Mesenchymal stem cell (in vitro differentiated cells and primary cell): ENCODE measurements at places on chromosomes 6 and 20.

- no peak for DNase-seq
Observed at GRCh38 chr6:115712291-115712961, 348.3 kb downstream of the FRK start.

DNA sequence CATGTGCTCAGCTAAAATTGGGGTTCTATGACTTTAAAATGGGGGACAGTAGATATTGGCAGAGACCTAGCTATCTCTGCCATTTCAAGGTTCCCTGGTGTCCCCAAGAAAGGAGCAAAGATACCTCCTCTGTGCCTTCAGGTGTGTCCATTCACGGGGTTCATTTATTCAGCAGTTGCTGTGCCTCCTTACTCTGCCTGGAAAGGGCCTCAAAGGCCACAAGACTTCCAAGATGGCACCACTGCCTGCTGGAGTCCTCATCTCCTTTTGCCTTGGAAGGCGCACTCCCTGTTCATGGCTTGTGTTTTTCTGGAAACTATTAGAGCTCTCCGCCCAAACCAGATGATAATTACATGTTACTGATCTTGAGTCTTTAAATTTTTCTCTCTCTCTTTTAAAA is 3.9 kb upstream of the ZBP1 start:
- no peak for DNase-seq

- DNase-seq = no peak
Observed at GRCh38 chr6:162940426-162940825, 212.7 kb downstream of the PACRG start.

- no peak for DNase-seq
Observed at GRCh38 chr6:111503660-111504059, 20.6 kb upstream of the REV3L start.

DNA sequence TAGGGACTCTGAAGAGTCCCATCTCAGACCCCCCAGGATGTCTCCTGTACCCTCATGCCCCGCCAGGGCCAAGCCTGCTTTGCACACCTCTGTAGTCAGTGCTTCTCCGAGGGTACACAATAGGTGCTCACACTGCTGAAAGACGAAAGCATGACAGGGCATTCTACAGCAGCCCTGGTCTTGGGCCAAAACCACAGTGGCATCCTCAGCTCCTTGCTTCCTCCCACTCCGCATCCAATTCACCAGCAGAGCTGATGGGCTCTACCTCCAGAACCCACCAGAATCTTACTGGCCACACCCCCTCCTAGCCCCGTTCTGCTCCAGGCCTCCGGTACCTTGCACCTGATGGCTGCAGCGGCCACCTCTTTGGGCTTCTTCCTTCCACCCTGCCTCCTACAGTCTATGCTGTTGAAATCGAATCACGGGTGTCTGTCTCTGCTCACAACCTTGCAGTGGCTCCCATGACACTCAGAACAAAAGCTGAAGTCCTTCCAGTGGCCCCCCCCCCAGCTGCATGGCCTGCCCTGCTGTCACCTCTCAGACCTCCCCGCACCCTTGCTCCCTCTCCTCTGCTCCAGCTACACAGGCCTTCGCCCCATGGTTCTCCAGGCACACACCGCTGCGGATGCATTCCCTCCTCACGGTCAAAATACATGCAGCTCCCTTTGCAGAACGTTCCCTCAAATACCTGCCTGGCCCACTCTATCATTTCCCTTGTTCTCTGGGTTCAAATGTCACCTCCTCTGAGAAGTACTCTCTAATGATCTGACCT is 1.2 kb downstream of the ANGPT4 start:
- no peak for DNase-seq

GRCh38 chr6:102742028-102742427 is 1348.5 kb downstream of the GRIK2 start:
- DNase-seq = peak; percentile 22

- DNase-seq = no peak
Observed at GRCh38 chr6:125220712-125221111, 67.1 kb downstream of the TPD52L1 start.

DNA sequence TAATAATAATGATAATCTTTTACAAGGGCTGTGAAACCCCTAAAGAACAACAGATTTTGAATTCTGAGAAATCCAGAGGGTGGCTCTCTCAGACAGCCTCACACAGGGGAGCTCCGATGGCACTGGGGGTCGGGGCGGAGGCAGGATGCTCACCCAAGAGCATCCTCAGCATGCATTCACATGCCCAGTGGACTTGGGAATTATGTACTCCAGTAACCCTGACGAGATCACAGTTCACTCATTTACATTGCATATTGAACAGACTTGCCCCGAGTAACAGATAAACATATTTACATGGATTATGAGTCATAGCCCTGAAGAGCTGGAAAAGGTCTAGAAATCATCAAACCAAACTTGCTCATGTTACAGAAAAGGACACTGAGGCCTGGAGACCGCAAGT is 482.7 kb upstream of the JARID2 start:
- peak; percentile 74 for DNase-seq

DNA sequence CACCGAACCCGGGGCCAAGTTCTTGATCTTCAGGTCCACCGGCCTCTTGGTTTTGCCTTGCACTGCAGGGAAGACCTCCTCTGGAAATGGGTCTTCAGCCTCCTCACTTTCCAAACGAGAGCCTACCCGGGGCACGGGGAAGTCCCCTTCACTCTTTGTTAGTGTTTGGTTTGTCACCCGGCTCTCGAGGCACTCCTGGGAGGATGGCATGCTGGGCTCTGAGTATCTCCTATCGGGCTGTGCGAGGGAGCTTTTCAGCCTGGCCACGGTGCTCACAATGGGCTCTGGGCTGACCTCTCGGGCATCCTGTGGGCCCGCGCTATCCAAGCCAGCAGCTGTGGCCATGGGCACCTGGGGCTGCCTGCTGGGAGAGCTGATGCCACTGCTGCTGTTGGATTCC is 8.1 kb downstream of the TAGAP start:
- DNase-seq = no peak

- peak; percentile 77 for DNase-seq
Observed at GRCh38 chr20:41177636-41178035, 40.3 kb downstream of the PLCG1 start.

GRCh38 chr6:130118236-130118635 is 99.9 kb downstream of the L3MBTL3 start:
- no peak for DNase-seq

DNA sequence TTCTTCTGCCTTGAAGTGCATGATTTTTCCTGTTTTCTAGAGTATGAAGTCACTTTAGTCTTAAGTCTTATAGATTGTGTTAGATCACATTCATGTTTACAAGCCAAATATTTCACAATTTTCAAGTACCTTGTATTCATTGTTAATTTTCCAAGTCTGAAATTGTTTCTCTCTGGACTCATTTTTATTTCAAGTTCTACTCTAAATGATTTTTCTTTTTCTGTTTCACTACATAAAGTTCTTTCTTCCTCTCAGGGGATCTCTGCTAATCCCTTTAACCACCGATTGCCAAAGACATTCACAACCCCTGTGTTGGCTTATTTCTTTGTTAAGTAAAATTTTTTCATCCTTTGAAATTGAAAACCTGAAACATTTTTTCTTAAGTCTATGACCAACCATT is 805.7 kb downstream of the KIF16B start:
- no peak for DNase-seq

GRCh38 chr6:139847457-139847813 is 473.0 kb upstream of the CITED2 start:
- no peak for DNase-seq

GRCh38 chr20:2297357-2297728 is 1.5 kb downstream of the TGM3 start:
- DNase-seq = no peak

DNA sequence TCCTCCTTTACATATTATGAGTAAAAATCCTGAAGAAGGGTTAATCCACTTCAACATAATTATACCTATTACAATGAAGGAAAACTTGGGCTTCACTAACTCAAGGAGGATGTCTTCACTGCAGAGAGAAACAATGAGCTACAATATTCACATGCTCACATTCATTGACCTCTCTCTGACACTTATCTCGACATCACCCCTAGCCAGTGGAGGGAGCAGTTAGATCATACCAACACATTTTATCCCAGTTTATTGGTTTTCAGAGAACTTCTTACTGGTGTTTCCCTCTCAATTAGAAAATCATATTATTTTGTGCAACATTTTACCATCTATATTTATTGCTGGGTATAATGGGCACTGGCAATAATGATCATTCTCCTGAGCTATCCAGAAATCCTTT is 646.5 kb downstream of the TENT5A start:
- no peak for DNase-seq

DNA sequence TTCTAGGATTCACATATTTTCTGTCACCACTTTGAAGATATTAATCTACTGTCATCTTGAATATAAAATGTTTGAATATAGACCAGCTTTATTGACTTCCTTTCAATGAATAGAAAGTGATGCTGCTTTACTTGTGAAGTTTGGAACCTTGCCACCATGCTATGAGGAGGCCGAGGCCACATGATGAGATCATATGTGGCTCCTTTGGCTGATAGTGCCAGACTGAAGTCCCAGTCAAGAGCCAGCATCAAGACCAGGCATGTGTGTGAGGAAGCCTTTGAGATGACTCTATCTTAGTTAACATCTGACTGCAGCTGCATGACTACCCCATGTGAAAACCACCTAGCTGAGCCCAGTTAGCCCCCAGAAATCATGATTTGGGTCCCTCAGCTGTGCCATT is 169.5 kb downstream of the OTOR start:
- DNase-seq = no peak

DNA sequence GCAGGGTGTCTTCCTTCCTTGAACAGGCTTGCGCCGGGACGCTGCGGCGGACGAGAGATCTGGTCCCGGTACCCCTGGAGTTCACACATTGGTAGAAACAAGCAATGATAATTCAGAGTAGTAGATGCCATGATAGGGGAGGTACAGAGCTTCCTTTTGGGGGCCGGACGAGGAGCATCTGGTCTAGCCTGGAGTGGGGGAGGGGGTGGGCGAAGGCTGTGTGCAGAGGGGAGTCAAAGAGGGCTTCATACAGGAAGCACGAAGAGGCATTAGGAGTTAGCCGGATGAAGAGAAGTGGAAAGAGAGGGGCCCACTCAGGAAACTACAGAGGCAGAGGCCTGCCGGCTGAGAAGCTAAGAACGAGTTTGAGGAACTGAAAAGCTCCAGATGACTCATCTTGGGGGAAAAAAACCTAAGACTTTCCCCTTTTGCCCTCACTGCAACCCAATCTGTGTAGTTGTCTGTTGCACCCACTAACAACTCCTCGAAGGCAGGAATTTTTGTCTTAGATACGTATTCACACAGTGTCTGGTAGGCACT is 611 bp downstream of the CNPY3 start:
- peak; percentile 89 for DNase-seq

DNA sequence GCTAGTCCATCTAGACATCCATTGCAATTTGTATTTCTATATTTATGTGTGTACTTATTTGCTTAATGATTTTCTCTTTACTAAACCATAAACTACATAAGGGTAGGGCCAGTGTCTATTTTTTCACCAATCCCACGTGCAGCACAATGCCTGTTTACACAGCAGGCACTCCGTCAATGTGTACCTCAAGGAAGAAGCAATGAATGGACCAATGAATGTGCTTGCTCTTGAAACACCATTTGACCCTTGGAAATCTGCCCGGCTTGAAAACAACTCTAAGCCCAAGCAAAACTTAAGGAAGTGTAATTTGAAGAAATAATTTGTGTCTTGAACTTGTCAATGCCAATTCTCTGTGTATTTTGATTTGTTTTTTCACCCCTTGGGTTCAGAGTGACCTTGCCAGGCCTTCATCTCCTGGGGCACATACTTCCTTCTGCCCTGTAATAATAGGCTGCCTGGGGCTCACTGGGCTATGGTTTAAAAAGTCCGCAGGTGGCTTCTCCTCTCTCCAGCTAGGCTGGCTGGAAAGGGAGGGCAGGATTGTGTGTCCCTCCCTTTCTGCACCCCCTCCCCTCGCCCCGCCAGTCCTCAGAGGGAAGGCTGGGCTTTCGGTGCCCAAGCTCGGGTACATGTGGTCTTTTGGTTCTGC is 140.8 kb upstream of the ARMC2 start:
- no peak for DNase-seq

GRCh38 chr6:169168706-169169105 is 84.9 kb downstream of the THBS2 start:
- no peak for DNase-seq

GRCh38 chr6:27251606-27252251 is 4.2 kb downstream of the PRSS16 start:
- peak; percentile 53 for DNase-seq

- peak; percentile 27 for DNase-seq
Observed at GRCh38 chr6:156767603-156768467, 9.3 kb upstream of the ARID1B start.

DNA sequence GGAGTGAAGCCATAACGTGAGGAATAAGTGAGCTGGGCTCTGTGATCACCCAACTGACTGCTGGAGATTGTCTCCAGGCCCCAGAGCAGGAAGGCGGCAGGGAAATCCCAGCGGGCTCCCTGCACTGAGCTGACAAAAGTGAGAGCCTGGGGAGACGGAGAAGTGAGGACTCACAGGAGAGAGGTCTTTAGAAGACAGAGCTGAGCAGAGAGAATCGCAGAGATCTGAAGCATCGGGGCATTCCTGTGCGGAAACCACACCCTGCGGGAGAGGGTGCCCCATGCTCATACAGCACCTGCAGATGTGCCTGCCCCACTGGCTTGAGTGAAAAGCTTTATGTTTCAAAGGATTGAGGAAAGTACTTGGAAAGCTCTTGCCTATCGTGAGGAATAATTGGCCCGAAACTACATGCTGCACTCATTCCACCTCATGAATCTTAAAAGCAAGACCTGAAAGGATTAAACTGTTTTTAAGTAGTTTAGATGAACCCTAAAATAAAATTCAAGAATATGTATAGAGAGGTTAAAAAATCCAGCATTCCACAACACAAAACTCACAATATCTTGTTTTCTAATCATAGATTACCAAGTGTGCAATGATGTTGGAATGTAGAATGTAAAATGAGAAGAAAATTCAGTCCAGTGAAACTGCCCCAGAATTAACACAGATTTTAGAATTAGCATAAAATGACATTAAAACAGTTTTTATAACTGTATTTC is 17.7 kb upstream of the THBS2 start:
- DNase-seq = no peak

GRCh38 chr6:118871331-118871730 is 22.6 kb upstream of the ASF1A start:
- DNase-seq = no peak

GRCh38 chr20:39234520-39235095 is 272.5 kb downstream of the DHX35 start:
- no peak for DNase-seq

- DNase-seq = no peak
Observed at GRCh38 chr6:72365773-72366172, 256.1 kb upstream of the KCNQ5 start.

- peak; percentile 83 for DNase-seq
Observed at GRCh38 chr6:26175428-26176181, 88.4 kb downstream of the HFE start.
